ENCODE measurements at places on chromosomes 6 and 20.

DNA sequence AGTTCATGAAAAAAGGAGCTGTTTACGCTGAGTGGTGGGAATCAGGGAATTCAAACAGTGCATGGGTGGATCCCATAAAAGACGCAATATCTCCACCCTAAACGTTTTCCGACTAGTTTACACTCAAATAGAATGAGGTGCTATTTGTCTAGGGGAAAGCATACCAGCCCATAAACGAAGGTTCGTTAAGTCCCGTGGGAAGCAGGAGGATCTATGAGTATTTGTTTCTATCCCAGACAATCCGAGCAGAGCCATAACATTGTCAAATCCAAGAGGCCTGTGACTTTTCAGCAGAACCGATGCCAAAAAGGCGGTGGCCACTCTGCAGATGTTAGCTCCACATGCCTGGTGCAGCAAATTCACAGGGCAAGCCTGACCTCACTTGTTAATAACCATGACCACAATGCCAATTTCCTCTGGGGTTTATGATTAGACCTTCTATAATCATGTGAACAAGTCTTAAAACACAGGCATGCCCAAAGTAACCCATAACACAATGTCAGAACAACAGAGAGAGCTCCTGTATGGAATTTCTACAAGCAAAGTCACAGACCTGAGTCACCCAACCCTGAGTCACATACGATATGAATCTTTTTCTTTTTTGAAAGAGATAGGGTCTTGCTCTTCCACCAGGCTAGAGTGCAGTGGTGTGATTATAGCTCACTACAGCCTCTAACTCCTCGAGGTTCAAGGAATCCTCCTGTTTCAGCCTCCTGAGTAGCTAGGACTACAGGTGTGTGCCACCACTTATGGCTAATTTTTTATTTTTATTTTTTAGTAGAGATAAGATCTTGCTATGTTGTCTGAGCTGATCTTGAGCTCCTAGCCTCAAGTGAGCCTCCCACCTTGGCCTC is 123.3 kb downstream of the KIF13A start:
- H3K4me3 ChIP-seq = no peak overlapping the region
- no peaks in the 10 kb centered on the region for H3K36me3 ChIP-seq
- no peak for DNase-seq

DNA sequence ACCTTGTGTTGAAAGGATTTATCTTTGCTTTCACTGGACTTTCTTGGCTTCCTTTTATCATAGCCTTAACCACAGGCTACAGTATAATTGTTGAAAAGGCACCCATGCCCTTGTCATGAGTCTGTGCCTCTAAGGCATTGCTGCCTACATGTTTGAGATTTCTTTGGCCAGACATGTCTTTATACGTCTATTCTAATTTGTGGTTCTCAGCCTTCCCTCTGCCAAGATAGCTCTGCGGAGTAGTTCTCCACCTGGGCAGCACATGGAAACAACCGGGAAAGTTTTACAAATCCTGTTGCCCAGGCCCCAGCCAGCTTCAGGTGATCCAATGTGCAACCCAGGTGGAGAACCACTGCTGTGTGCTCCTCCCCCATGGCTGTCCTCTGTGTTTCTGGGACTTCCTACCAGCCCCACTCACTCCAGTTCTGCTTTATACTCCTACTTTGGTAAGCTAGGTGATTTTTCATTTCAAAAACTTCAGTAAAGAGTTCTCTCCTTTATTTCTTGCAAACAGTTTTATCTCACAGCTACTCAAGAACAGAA is 159.6 kb upstream of the MYLIP start:
- H3K4me1 ChIP-seq = no peaks in the 10 kb centered on the region
- no peaks in the 10 kb centered on the region for H3K27me3 ChIP-seq
- DNase-seq = no peak
- H3K36me3 ChIP-seq = no peaks in the 10 kb centered on the region
- no peak overlapping the region for H3K27ac ChIP-seq

GRCh38 chr6:161949531-161949930 is 675.7 kb upstream of the AGPAT4 start:
- no peaks in the 10 kb centered on the region for H3K27me3 ChIP-seq
- H3K36me3 ChIP-seq = no peaks in the 10 kb centered on the region
- no peak overlapping the region for H3K4me3 ChIP-seq
- no peaks in the 10 kb centered on the region for H3K4me1 ChIP-seq
- H3K27ac ChIP-seq = no peak overlapping the region

- DNase-seq = no peak
- H3K4me1 ChIP-seq = no peaks in the 10 kb centered on the region
Observed at GRCh38 chr6:18509871-18510643, 122.9 kb downstream of the RNF144B start.

- peak overlapping the region; percentile 99 for H3K4me3 ChIP-seq
- peaks cover 25% of the 10 kb centered on the region for H3K36me3 ChIP-seq
- DNase-seq = peak; percentile 69
- H3K27ac ChIP-seq = peak overlapping the region; percentile 95
- H3K27me3 ChIP-seq = peaks cover 4% of the 10 kb centered on the region
Observed at GRCh38 chr20:36604952-36605398, 604 bp upstream of the RAB5IF start.

- peaks cover 10% of the 10 kb centered on the region for H3K4me1 ChIP-seq
- no peak overlapping the region for H3K27ac ChIP-seq
- H3K36me3 ChIP-seq = no peaks in the 10 kb centered on the region
- no peak overlapping the region for H3K4me3 ChIP-seq
- no peak for DNase-seq
Observed at GRCh38 chr20:38133680-38134426, 31.2 kb downstream of the TGM2 start.

- no peak overlapping the region for H3K27ac ChIP-seq
- no peaks in the 10 kb centered on the region for H3K27me3 ChIP-seq
Observed at GRCh38 chr6:85172161-85172560, 277.7 kb upstream of the NT5E start.

DNA sequence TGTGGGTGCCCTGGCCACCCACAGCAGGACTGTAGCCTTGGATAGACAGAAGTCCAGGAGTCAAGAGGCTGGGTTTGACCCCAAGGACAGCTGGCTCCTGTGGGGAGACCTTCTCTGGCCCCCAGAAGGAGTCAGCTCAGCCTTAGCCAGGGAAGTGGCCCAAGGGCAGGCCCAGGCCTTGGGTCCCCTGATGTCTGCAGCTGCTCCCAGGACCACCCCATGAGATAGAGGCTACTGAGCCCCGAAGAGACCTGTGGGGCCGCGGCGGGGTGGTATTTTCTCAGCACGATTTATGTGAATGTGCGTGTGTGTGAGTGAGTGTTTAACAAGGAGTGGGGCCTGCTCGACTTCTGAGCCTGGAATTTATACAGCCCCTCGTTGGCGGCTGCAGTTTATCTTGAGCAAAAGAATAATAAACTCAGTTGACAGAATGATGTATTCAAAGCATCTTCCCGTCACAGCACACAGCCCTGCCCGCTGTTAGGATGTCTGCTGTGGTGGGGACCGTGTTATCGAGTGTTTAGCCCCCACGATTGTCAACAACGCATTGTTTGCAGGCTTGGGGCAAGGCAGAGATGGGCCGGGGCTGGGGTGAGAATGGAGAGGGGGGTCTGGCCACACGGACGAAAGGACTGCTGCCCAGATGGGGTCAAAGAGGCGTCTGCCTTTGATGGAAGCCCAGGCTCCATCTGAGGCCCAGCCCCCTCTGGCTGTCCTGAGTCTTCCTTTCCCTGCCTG is 163.3 kb downstream of the VEGFA start:
- peaks cover 3% of the 10 kb centered on the region for H3K4me1 ChIP-seq
- no peak overlapping the region for H3K27ac ChIP-seq
- no peak overlapping the region for H3K4me3 ChIP-seq
- H3K27me3 ChIP-seq = peaks cover 35% of the 10 kb centered on the region
- DNase-seq = peak; percentile 10
- H3K36me3 ChIP-seq = no peaks in the 10 kb centered on the region

DNA sequence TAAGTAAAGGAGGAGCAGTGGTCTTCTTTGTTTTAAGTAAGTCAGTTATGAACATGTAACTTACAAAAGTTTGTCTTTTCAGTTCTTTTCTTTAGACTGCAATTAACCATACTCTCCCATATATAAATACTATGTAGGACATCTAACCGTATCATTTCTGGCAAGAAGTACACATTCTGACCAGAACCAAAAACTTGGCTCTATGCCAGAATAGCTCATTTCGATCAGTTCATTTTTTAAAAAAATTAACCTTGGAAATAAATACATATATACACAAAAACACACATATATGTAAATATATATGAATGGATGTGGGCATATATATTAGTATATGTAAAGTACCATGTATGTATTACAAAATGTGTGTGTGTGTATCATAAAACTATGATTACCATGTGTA is 145.0 kb downstream of the PHACTR1 start:
- H3K27ac ChIP-seq = no peak overlapping the region
- no peak for DNase-seq
- no peaks in the 10 kb centered on the region for H3K27me3 ChIP-seq
- no peak overlapping the region for H3K4me3 ChIP-seq

GRCh38 chr6:41288030-41288753 is 1.7 kb upstream of the TREM1 start:
- peaks cover 17% of the 10 kb centered on the region for H3K4me1 ChIP-seq
- no peak overlapping the region for H3K27ac ChIP-seq
- H3K4me3 ChIP-seq = no peak overlapping the region
- DNase-seq = no peak
- H3K27me3 ChIP-seq = peaks cover 38% of the 10 kb centered on the region
- peaks cover 2% of the 10 kb centered on the region for H3K36me3 ChIP-seq

GRCh38 chr6:30964075-30964474 is 19.4 kb upstream of the MUC21 start:
- H3K36me3 ChIP-seq = no peaks in the 10 kb centered on the region
- no peak overlapping the region for H3K27ac ChIP-seq
- H3K4me3 ChIP-seq = no peak overlapping the region

GRCh38 chr20:32535953-32536823 is 48.9 kb downstream of the NOL4L start:
- peaks cover 35% of the 10 kb centered on the region for H3K36me3 ChIP-seq
- H3K27ac ChIP-seq = peak overlapping the region; percentile 99
- H3K27me3 ChIP-seq = no peaks in the 10 kb centered on the region

DNA sequence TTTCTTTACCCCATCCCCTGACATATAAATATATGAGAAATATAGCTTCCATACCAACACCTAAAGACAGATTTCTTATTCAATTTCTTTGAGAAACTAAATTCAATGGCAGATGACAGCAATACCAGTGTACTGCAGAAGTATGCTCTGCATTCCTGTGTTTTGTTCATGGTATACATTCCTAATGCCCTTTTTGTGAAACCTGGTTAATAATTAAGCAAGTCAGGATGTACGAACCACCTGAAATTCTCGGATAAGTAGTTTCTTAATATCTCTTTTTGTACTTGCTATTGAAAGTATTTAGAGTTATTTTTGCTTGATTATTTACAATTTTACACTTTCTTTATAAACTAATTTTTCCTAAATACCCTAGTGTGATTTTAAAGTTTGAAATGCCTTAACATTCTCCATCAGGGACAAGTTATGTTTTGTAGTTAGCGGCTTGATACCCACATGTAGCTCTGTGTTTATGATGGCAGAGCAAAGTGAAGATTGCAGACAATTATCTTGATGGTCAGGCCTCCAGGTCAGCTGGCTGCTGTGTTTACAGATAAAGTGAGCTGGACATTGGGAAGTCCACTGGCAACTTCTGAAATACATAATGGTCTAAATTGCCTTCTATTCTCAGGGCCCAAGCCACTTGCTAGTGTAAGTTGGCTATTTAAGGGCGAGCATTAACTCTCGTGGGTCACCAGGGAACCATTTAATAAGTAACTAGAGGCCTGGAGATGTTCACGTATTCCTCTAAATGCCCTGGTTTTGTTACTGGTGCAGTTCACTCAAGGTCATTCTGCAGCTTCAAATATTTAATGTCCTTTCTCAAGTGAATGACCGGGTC is 58.2 kb downstream of the PLCB1 start:
- DNase-seq = no peak
- no peak overlapping the region for H3K4me3 ChIP-seq
- no peak overlapping the region for H3K27ac ChIP-seq
- H3K36me3 ChIP-seq = no peaks in the 10 kb centered on the region
- no peaks in the 10 kb centered on the region for H3K27me3 ChIP-seq
- no peaks in the 10 kb centered on the region for H3K4me1 ChIP-seq

- no peaks in the 10 kb centered on the region for H3K36me3 ChIP-seq
- no peak for DNase-seq
- H3K4me3 ChIP-seq = no peak overlapping the region
Observed at GRCh38 chr6:129195643-129196042, 312.7 kb downstream of the LAMA2 start.

GRCh38 chr6:43124481-43124880 is 46.6 kb upstream of the SRF start:
- H3K4me3 ChIP-seq = no peak overlapping the region
- H3K27me3 ChIP-seq = peaks cover 15% of the 10 kb centered on the region
- H3K27ac ChIP-seq = no peak overlapping the region
- no peaks in the 10 kb centered on the region for H3K36me3 ChIP-seq
- no peak for DNase-seq
- H3K4me1 ChIP-seq = no peaks in the 10 kb centered on the region

DNA sequence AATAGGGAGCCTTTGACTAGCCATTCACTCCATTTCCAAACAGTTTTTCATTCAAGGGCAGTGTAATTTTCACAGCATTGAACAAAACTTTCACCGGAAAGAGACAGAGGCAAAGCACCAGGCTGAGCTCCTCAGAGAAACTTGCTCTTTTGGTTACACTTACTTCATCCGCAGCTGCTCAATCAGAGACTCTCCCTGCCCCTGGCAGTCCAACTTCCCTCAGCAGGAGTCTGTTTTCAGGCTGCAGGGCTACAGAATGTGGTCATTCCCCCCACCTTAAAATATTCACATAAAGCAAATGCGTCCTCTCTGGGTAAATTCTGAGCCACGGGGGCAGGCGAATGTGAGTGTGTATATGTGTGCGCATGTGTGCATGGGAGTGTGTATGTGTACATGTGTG is 70.0 kb upstream of the ZNF133 start:
- no peaks in the 10 kb centered on the region for H3K36me3 ChIP-seq
- H3K4me3 ChIP-seq = no peak overlapping the region
- H3K27me3 ChIP-seq = peaks cover 7% of the 10 kb centered on the region
- no peak overlapping the region for H3K27ac ChIP-seq

GRCh38 chr6:37696841-37697662 is 631 bp downstream of the MDGA1 start:
- H3K36me3 ChIP-seq = peaks cover 13% of the 10 kb centered on the region
- H3K27ac ChIP-seq = peak overlapping the region; percentile 99
- H3K27me3 ChIP-seq = peaks cover 72% of the 10 kb centered on the region
- H3K4me3 ChIP-seq = peak overlapping the region; percentile 96
- DNase-seq = peak; percentile 67
- peaks cover 36% of the 10 kb centered on the region for H3K4me1 ChIP-seq

GRCh38 chr20:61499859-61500554 is 247.9 kb downstream of the CDH4 start:
- no peak overlapping the region for H3K4me3 ChIP-seq
- peak overlapping the region; percentile 88 for H3K27ac ChIP-seq
- no peak for DNase-seq
- H3K36me3 ChIP-seq = no peaks in the 10 kb centered on the region

DNA sequence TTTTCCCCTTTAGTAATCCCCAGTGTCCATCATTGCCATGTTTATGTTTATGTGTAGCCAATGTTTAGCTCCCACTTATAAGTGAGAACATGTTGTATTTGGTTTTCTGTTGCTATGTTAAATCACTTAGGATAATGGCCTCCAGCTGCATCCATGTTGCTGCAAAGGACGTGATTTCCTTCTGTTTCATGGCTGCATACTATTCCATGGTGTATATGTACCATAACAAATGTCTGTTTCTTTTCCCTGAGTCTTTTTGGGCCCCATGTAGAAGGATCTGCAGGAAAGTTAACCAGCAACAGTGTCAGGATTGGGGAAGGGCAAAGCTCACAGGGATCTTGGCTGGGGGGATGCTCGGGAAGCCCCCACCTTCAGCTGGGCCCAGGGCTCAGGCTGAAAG is 64.3 kb upstream of the SULF2 start:
- no peak overlapping the region for H3K4me3 ChIP-seq
- H3K27ac ChIP-seq = no peak overlapping the region
- peaks cover under 1% of the 10 kb centered on the region for H3K4me1 ChIP-seq

Data from activated naive CD4-positive, alpha-beta T cell treated with anti-CD3 and anti-CD28 coated beads, Interleukin-2, amount 10 ng/mL, durations not matched to agents 7 days and 5 days (primary cell).